Activated CD8-positive, alpha-beta memory T cell treated with anti-CD3 and anti-CD28 coated beads, Interleukin-2, amount 10 ng/mL, durations not matched to agents 7 days and 5 days (primary cell): ENCODE measurements at places on chromosomes 7 and 10.
A peak's percentile ranks its signal among the peaks of the same experiment; 100 is the strongest.

- peak; percentile 44 for DNase-seq
These were observed 2.1 kb downstream of the CAMK1D start for GRCh38 chr10:12351447-12351846.

GRCh38 chr10:33127622-33128021 lies 169.6 kb upstream of the ITGB1 start:
- no peak for DNase-seq

DNA sequence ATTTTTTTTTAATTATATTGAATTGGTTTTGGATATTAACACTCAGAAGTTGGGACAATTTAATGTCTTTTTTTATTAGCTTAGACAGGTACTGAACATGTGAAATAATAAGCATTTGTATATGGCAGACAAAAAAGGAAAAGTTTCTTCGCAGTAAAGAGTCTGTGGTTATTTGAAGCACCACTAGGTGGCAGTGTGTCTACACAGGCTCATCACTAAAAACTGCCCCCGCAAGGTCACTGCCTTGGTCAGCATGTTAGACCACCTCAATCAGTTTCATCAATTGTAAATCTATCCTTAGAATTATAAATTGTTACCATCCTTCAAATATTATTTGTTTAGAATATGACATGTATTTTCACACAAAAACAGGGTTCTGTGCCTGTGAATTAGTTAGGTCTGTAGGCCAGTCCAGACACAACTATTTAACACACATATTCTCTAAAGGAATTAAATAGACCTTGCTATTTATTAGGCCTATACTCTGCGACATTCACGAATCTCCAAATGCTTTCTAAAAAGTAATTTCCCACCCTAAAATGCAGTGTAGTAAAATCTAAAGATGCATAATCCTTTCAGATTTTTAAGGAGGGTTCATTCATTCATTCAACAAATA lies 17.0 kb downstream of the PNLIPRP3 start:
- DNase-seq, result no peak

DNA sequence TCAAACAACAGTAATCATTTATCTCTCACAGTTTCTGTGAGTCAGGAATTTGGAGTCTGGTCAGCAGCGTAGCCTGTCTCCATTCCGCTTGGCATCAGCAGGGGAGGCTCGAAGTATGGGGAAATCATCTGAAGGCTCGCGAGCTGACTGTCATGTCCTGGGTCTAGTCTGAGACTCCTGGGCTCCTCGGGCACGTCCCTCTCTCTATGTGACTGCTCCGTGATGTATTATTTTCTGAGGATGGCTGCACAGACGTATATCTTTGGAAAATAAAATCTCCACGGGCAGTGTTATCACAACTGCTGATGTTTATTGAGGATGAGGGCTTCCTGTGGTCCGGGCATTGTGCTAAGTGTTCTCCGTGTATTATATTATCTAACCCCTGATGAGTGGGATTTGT lies 23.3 kb upstream of the PCGF5 start:
- no peak for DNase-seq

DNA sequence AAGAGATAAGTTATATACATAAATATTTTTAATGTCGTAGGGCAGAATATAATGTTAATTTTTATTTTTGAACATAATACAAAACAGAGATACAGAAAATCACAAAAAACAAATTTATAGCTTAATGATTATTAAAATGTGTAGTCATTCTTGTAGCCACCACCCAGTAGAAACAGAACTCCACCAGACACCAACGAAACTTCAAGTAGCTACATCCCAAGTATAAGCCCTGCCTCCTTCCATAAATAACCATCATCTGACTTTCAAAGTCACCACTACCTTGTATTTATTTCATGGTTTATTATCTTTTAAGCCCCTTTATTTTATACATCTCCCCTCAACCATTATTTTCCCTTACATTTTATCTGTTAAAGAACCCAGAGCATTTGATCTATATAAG lies 111.9 kb upstream of the ZWINT start:
- DNase-seq, result no peak

- DNase-seq, result no peak
These were observed 332.1 kb downstream of the BMPER start for GRCh38 chr7:34237493-34237849.

- no peak for DNase-seq
These were observed 34.3 kb downstream of the TET1 start for GRCh38 chr10:68594405-68594804.

- DNase-seq, result no peak
These were observed at the start of gene TMEM184A for GRCh38 chr7:1555813-1556543. Gene TMEM184A, minus strand, starts transcription at chr7:1556205. Its CDS starts 721 bp downstream, at chr7:1555484.

DNA sequence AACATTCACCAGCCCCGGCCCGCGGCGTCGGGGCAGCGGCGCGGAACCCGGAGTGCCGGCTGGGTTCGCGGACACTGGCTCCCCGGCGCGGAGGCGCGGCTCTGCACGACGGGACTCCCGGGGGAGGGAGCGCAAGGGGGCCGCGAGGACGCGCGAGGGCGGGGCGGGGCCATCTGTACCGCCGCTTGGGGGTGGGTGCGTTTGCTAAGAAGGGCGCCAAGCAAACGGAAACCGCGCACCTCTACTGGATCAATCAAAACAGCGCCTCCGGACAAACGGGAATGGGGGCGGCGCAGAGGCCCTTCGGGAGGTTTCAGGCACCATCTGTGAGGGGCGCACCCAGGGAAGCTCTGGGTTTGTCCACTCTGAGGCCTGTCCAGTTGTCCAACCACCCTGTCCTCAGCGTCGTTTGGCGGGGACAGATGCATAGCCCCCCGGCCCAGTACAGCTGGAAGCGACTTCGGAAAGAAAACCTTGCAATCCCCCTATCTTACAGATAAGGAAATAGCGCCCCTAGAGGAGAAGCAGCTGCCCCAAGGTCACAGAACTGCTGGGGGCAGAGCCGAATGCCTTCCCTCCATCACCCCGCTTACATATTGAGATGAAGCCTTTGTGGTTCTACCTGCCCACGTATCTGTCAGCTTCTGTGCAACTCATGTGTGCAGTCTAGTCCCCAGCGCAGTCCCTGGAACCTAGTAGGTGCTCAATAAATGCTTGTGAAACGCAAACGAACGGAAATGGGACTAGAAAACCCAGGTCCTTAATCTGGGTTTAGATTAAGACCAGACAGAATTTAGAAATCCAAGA lies 10.7 kb upstream of the SLIT1 start:
- DNase-seq, result peak; percentile 81

- no peak for DNase-seq
These were observed 181.3 kb upstream of the FZD1 start for GRCh38 chr7:91082852-91083495.

- peak; percentile 74 for DNase-seq
These were observed 52.1 kb upstream of the ZNF438 start for GRCh38 chr10:31083765-31084184.

- DNase-seq, result peak; percentile 83
These were observed 90.9 kb downstream of the NEURL1 start for GRCh38 chr10:103584216-103585010.

DNA sequence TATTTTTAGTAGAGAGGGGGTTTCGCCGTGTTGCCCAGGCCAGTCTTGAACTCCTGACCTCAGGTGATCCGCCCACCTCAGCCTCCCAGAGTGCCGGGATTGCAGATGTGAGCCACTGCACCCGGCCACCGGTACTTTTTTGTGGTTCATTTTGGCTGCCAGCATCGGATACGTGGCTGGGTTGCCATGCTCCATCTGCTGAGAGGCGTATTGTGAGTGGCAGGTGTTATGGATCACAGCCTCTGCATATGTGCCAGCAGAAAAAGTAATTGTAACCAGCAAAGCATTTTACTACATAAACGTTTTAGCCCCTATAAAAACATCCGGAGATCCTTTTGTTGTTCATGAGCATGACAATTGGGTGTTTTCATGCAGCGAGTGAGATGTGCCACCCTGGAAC lies 7.1 kb downstream of the FOXK1 start:
- no peak for DNase-seq

DNA sequence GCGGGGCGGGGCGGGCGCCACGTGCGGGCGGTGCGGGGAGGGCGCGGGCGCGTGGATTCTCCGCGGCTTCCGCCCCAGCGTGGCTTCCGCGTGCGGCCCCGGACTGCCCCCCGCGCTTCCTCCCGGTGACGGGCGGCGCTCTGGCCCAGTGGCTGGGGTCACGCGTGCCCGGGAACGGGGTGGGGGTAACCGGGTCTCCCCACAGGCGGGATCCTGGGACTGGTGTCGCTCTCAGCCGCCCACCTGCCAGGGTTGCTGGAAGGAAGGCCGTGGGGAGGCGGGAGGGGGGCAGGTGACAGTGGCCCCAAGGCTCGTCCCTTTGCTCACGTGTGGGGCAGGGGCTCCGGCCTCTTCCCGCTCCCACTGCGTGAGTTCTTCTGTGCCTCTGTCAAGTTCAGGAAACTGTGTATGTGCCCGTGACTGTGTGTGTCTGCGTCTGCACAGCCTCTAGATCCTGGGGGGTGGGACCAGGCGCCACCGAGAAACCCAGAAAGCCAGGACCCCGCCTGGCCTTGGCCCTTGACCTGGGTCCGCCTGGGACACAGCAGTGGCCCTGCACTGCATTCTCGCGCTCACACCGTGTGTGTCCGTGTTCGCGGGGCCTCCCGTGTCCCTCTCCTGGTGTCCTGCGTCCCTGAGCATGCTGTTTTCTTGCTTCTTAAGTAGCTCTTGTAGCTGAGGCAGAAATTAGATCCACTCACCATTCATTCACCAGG lies 919 bp downstream of the MAFK start:
- peak; percentile 55 for DNase-seq

- no peak for DNase-seq
These were observed 151.1 kb downstream of the MAD1L1 start for GRCh38 chr7:2081526-2082135.

DNA sequence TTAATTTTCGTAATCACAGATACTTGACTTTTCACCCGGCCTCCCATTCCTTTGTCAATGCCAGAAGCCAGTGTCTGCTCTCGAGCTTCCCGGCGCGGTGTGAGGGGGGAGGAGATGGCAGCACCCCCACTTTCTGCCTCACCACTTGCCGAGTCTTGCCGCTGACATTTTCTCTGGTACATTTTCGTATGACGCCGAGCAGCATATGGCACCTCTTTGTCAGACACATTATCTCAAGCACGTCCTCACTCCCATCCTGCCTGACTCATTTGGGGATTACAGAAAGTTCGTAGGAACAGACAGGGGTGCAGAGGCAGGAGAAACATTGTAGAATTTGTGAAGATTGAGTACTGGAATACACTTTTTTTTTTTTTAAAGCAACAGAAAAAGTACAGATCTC lies 60.8 kb upstream of the SORCS3 start:
- DNase-seq, result no peak

- peak; percentile 39 for DNase-seq
These were observed 124.5 kb upstream of the RET start for GRCh38 chr10:42952349-42952748.

GRCh38 chr7:69110450-69111050 lies 487.7 kb upstream of the AUTS2 start:
- DNase-seq, result no peak

DNA sequence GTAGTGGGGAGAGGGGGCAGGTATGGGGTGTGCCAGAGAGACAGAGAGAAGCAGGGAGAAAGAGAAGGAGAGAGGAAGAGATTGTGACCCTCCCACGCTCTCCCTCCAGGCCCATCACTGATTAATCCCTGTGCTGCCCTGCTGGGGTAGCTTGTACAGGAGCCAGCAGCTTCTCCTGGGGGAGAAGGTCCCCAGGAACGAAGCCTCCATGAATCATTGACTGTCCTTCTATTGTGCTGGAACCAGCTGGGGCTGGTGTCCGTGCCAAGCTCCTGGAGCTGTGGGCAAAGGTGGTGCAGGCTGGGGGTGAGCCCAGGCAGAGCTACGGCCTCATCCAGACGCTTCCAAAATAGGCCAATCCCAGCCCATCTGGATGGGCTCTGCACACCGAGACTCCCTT lies 20.9 kb downstream of the AQP1 start:
- no peak for DNase-seq

DNA sequence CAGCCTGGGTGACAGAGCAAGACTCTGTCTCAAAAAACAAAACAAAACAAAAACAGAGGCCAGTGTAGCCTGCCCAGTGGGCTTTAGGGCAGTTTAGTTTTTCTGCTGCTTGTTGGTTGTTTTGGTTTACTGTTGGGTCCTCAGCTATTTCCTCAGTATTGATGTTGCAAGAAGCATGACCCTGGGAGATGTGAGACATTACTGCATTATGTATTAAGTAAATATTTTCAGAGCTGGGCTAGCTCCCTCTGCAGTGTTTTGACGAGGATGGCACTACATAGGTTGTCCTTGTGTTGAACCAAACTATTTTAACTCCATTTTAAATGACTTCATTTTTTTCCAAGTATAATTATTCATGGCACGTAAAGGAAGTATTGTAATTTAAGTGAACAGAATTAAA lies 4.8 kb downstream of the AKAP9 start:
- no peak for DNase-seq

- DNase-seq, result no peak
These were observed 201.6 kb upstream of the SVIL start for GRCh38 chr10:29836396-29836795.

GRCh38 chr7:101705331-101705730 lies 76.2 kb upstream of the MYL10 start:
- DNase-seq, result no peak

GRCh38 chr10:96814264-96814663 lies 17.8 kb upstream of the LCOR start:
- DNase-seq, result no peak

DNA sequence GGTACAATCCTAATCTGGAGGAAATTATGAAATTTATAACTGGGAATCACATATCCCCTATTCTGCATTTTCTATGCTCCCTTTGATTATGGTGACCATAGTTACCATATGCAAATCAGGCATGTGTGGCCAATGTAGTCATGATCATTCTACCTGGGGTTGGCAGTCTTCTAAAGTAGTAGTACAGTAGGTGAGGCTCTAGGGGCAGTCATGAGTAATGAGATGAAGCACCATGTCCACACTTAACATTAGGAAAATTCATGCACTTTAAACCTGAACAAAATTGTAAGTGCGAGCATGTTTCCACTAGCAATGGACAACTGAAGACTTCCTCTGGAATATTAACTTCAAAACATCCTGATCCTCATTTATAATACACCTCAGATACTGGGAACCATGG lies 545.9 kb downstream of the SUGCT start:
- DNase-seq, result no peak

DNA sequence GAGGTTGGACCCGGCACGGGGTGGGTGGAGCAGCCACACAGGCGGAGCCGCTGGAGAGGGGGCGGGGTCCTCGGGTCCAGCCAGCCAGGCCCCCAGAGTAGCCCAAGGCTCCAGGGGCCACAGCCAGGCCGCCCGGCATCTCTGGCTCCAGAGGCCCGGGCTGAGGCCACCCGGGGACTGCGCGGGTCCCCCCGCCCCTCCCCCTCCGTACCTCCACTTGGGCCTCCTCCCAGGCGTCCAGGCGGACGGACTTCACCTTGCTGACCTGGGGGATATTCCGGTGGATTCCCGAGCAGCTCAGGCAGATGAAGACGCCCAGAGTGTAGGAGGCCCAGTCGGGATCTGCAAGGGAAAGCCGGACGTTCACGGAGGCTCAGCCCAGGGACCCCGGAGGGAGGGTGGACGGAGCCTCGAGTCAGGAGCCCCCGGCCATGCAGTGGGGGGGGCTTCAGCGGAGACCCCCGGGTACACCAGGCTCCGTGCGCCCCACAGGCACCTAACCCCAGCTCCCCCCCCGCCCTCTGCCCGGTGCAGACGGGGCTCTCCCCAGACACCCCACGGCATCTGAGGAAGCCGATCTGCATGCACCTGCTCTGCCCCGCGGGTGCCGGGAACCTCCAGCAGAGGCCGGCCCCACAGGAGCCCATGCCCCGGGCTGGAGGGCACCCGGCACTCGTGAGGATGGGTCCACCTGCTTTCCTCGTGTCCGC lies 19.2 kb downstream of the ADAP1 start:
- DNase-seq, result no peak
